ENCODE measurements at places on chromosomes 1 and 21.
A peak's percentile ranks its signal among the peaks of the same experiment; 100 is the strongest.

- no peak for DNase-seq
Measured at GRCh38 chr1:208329300-208329699, 85.1 kb upstream of the PLXNA2 start.

DNA sequence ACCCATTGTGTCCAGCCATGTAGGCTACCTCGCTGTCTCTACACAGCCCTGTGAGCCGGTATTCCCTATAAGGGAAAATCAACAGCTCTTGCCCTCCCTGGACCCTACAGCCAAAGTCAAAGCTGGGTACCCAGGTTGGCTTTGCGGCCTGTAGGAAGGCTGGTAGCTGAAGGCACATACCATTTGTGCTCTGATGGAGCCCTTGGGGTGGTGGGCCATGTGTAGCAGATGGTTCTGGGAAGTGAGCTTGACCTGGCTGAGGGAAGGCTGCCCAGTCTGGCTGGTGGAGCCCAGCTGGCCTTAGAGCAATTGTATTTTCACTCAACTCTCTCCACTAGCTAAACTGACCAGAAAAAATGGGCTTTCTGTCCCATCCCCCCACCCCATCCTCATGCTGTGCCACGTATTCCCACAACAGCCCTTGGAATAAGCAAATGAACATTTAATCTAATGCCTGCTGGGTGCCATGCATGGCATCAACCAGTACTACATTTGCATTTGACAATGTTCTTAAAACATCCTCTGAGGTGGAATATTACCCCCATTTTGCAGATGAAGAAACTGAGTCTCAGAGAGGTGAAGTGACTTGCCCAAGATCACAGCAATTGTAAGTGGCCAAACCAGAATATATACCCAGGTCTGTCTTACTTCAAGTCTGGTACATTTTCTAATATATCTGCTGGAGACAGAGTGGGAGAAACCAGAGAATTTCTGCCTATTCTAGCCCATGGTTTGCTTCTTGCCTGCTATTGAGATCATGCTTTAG lies 56.8 kb downstream of the NDUFS5 start:
- DNase-seq, result no peak

GRCh38 chr1:23528250-23528978 lies 2.6 kb downstream of the E2F2 start:
- DNase-seq, result peak; percentile 58

DNA sequence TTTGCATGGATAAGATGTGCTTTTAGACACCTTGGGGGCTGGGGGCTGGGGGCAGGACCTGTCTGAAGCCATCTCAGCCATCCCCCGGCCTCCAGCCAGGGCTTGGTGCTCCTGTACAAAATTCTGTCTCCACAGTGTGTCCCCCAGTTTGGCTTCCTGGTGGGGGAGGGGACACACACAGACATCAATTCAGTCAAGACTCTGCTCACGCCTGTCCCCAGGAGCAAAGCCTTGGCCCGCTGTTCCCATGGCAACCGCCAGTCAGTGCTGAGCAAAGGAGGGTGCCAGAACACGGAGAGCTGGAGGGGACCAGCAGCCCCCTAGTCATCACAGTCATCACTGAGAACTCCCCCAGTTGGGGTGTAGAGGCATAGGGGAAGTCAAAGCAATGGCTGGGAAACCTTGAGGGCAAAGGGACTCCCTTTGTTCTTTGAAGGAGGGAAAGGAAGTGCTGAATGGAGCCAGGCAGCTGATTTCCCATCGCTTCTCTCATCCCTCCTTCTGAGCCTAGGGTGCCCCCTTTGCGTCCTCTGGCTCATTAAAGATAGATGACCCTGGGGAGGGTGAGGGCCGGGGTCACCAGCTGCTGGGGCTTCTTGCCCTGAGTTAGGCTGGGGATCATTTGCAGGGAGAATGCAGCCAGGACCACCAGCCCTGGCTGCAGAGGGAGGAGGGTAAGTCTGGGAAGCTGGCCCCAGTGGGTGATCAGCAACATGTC lies 134.9 kb upstream of the IPO9 start:
- DNase-seq, result no peak

GRCh38 chr1:28913786-28914227 lies 562 bp upstream of the EPB41 start:
- no peak for DNase-seq

DNA sequence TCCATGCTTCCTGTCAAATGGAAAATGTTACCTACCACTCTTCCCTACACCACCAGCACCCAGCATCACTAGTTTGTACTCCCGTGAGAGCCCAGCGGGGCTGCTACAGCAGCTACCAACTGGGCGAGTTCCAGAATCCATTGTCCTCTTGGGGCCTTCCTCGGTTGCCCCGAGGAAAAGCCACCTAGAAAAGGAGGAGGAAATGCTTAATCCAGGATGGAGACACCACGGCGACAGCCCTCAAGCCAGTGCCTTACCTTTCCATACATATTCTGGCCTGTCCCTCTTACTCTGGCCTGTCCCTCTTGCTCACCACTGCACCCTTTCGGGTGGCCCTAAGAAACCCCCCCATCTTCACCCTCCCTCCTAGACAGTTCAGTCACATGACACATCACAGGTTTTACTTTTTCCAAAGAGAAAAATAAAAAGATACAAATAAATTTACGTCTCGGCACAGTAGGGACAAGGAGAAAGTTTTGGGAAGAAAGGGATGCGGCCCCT lies 478 bp downstream of the RIT1 start:
- DNase-seq, result no peak

DNA sequence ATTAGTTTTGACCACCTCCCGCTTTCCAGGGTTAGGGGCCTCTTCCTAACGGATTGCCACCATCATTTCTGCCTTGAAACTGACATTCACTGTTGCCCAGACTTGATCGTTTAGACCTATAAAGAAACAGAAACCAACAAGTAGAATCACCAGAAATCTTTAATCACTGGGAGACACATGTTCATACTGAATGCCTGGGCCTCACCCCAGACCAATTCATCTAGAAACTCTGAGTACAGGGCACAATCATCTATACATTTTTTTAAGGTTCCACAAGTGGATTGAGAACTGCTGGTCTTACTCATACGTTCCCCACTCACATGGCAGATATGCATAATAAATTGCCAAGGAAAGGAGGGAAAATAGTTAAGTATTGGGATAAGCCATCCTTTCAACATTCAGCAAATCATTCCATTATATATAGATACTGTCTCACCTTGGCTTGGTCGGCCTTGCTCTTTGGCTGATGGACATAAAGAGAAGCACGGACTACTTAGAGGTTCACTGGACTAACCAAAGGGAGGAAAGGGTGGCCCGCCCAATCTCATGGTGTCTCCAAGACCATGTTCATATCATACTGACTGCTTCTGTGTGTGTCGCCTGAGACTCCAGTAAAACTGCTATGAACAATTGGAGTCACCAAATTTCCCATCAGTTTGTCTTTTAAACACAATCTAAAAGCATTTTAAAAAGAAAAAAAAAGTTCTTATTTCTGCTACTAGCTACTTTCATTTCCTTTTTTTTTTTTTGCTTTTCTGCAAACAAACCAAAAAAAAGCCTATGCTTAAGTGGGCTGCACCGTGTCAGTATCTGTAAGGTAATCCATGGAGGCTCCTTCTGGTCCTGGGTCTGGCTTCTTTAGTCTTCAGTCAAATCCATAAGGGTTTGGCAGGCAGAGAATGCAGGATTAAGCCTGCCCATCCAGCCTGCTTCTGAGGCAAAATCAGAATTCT lies 9.4 kb upstream of the TARBP1 start:
- no peak for DNase-seq

DNA sequence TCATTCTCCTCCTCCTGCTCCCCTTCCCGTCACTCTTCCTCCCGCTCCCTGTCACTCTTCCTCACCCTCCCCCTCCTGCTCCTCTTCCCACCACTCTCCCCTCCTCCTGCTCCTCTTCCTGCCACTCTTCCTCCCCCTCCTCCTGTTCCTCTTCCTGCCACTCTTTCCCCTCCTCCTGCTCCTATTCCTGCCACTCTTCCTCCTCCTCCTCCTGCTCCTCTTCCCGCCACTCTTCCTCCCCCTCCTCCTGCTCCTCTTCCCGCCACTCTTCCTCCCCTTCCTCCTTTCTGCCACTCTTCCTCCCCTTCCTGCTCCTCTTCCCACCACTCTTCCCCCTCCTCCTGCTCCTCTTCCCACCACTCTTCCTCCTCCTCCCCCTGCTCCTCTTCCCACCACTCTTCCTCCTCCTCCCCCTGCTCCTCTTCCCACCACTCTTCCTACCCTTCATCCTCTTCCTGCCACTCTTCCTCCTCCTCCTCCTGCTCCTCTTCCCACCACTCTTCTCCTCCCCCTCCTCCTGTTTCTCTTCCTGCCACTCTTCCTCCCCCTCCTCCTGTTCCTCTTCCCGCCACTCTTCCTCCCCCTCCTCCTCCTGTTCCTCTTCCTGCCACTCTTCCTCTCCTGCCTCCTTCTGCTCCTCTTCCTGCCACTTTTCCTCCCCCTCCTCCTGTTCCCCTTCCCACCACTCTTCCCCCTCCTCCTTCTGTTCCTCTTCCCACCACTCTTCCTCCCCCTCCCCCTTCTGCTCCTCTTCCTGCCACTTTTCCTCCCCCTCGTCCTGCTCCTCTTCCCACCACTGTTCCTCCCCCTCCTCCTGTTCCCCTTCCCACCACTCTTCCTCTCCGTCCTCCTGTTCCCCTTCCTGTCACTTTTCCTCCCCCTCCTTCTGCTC lies 28.7 kb upstream of the ARTN start:
- no peak for DNase-seq

GRCh38 chr1:156599811-156600210 lies 1.5 kb downstream of the GPATCH4 start:
- DNase-seq, result no peak

- no peak for DNase-seq
Measured at GRCh38 chr1:46413596-46413985, 19.5 kb downstream of the FAAH start.

DNA sequence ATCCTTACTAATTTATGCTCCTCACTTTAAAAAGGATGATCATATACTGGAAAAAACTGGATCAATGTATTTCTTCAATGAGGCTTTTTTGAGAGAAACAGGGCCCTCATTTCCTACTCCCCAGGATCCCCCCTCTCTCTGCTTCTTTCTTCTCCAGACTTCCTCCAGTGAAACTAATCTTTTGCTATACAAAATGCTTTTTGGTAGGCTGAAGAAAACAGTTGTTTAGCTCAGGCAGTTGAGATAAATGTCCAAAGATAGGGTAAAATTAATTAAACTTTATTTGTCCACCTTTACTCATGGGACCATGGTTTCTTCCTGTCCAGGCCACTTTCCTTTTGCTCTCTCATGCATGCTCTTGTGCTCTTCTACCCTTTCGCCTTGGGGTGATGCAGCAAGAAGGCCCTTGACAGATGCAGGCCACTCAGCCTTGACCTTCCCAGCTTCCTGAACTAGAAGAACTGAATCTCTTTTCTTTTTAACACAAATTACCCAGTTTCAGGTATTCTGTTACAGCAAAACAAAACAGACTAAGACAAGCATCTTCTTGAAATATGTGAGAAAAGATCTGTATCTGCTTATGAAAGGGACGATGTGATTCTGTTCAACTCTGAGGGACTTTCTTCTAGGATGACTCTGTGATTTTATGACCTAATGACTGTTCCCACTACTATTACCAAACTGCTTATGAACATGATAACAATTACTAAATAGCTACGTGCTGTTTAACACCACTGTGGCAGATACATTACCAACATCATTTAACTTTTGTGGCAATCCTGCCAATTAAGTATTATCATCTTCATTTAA lies 63.7 kb downstream of the NVL start:
- no peak for DNase-seq

DNA sequence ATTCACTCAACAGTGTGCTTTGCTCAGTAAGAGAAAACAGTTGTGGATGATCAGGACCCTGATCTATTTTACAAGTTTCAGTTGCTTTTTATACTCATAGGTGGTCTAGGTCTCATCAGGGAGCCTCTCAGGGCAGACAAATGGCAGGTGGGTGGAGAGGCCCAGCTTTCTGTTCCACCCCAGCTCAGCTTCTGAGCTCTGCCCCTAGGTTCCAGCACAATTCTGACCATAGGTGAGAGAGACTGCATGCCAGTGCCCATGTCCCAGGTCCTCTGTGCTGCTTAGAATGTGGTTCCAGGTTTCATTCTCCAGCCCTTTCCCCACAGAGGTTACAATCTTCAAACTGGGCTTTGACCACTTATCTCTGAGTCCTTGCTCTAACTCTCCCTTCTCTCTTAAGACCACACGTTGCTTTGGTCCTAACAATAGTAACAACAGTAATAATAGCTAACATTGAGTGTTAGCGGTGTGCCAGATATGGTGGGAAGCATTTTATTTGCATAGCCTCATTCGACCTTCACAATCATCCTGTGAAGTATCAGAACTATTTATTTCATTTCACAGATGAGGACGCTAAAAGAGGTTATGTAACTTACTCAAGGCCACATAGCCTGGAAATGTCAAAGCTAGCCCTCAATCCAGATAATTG lies 19.6 kb upstream of the DUSP10 start:
- no peak for DNase-seq

- no peak for DNase-seq
Measured at GRCh38 chr1:201356236-201356635, 21.2 kb downstream of the TNNT2 start.

DNA sequence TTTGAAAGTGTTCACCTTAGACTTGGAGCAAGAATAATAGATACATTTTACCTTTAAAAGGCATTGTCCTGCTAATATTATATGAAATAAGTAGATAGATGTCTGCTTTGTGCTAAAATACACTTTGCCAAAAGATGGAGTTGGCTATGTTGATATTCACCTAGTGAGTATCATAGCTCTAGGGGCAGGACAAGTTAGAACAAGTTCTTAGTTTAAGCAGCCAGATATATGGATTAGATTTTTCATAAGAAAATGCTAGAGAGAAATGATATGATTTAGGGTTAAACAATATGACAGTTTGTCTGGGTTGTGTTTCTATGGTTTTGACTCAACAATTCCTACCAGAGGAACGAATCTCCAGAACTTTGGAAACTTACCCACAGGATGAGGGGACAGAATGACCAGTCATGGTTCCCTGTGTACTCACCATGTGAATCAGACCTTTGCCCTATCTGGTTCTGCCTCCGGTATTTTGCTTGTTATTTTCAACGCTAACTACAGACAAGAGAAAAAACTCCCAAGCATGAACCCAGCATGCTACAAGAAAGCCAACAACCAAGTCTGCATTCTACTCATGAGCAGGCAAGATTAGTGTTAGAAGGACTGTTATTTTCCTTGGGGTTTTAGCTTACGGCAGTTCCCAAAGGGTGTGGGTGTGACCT lies 1.7 kb downstream of the F5 start:
- no peak for DNase-seq

DNA sequence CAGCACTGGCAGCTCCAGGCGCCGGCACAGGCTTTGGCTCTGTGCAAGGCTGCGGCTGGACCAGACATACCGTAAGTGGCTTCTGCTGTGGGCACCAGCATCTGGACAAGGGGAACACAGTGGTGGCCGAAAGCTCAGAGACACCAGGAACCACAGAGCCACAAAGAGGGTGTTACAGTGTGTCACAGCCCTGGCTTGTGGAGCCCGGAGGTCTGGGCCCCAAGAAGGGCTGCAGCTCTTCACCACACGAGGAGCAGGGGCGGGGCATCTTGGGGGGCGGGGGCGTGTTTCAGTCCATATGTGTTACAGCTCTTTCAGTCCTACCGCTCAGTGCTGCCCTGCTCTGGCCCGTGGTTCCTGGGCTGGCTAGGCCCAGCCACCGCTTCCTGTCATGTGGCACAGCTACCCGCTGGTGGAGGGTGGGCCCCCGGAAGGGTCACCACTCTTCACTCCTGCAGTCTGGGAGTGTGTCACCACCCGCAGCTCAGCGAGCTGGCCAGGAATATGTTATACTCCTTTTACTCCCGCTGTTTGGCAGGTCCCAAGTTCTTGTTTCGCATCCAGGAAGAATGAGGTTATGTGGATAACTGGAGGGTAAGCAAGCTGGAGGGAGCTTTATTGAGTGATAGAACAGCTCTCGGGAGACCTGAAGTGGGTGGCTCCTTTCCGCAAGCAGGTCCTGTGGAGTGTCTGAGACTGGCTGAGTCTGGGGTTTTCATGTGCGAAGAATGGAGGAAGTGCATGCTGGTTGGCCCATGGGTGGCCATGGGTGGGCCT lies 3.3 kb upstream of the LSM10 start:
- DNase-seq, result no peak

All from T follicular helper cell (primary cell).